ENCODE measurements at places on chromosomes 5 and 9.

- no peak for DNase-seq
Measured at GRCh38 chr9:16482764-16483163, 387.7 kb downstream of the BNC2 start.

DNA sequence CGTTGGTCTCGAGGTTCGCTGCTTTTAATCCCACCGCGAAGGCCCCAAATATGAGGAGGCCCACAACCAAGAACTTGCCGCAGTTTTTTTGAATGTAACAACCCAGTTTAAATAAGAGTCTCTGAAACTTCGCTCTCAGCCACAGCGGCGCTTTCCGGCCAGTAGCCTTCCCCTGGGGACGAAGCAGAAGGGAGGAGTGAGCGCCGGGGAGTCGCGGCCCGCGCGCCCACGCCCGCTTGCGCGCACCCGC, 10.4 kb downstream of the PTCH1 start:
- no peak for DNase-seq

DNA sequence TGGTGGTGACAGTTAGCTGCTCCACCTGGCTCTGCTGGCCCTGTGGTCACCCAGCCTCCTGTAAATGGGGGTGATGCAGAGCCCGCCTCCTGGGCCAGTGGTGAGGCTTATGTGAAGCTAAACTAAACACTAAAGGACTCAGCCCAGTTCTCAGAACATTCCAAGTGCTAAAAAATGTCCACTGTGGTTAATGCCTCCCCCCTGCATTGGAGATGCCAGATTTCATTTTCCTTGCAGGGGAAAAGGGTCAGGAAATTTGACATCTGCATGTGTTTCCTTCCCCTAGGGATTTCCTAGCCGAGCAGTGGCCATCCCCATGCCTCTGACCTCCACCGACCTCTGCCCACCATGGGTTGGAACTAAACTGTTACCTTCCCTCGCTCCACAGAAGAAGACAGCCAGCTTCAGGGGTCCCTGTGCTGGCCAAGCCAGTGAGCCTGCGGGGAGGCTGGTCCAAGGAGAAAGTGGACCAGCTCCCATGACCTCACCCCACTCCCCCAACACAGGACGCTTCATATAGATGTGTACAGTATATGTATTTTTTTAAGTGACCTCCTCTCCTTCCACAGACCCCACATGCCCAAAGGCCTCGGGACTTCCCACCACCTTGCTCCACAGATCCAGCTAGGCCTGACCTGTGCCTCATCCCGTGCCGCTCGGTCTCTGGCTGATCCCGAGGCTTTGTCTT, 13.0 kb downstream of the CD74 start:
- no peak for DNase-seq

GRCh38 chr5:173868096-173868880, 19.9 kb upstream of the CPEB4 start:
- DNase-seq, result no peak

DNA sequence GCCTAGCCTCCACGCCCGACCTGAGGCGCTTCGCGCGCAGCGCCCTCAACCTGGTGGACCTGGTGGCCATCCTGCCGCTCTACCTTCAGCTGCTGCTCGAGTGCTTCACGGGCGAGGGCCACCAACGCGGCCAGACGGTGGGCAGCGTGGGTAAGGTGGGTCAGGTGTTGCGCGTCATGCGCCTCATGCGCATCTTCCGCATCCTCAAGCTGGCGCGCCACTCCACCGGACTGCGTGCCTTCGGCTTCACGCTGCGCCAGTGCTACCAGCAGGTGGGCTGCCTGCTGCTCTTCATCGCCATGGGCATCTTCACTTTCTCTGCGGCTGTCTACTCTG, 1.4 kb downstream of the KCNV2 start:
- DNase-seq, result no peak

DNA sequence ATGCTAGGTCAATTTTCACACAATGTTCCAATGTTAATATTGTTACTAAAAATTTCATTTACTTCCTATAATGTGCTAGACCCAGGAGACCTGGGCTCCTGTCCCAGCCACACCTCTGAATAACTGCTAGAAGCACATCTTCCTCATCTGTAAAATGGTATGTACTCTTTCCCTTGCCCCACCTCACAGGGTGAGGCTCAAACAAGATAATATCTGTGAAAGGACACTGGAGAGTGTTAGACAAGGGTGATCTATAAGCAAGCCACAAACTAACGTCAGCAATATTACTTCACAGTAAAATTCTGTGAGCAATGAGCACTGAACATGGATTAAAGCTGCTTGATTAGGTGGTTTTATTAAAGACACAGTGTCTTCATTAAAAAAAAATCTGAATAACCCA, 186.4 kb downstream of the EPB41L4A start:
- no peak for DNase-seq
